ENCODE measurements at places on chromosomes 16 and 17.

GRCh38 chr17:67492251-67492740 is 115.2 kb downstream of the PITPNC1 start:
- DNase-seq = no peak

DNA sequence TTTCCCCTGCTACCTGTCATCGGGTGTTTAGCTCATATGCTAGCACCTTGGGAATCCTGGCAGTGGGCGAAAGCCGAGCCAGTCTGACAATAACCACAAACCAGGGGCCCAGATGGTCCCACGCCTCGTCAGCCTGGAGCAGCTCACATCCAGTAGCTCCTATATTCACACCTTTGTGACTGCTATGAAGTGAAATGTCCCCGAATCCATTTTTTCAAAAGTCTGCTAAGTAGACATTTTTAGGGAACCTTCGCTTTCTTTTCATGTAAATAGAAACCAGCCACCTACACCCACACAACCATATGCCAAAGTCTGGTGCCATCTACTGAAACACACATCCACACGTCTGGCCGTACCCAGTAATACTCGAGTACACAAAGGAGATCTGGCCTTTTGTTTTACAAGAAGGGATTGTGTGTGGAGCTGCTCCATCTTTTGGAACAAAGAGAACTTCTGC is 176.8 kb downstream of the SLC39A11 start:
- no peak for DNase-seq

GRCh38 chr17:50818921-50819657 is 16.3 kb upstream of the WFIKKN2 start:
- no peak for DNase-seq

- DNase-seq = peak; percentile 55
Measured at GRCh38 chr17:36674278-36674650, 72.9 kb downstream of the MRM1 start.

DNA sequence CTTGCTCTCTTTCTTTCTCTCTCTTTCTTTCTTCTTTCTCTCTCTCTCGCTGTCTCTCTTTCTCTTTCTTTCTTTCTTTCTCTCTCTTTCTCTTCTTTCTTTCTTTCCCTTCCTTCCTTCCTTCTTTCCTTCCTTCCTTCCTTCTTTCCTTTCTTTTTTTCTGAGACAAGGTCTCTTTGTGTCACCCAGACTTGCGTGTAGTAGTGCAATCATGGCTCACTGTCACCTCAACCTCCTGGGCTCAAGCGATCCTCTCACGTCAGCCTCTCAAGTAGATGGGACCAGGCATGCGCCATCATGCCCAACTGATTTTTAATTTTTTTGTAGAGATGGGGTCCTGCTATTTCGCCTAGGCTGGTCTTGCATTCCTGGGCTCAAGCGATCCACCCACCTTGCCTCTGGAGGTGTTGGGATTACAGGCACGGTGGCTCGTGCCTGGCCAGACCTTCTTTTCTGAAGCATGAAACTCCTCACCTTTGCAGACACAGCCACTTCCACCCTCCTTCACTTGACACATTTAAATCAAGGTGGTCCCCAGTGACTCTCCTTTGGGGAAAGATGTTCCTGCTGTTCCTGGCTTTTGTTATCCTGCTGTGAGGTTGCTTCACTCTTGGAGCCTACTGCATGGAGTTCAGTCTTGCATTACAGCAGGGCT is 26.8 kb upstream of the NKD1 start:
- no peak for DNase-seq

DNA sequence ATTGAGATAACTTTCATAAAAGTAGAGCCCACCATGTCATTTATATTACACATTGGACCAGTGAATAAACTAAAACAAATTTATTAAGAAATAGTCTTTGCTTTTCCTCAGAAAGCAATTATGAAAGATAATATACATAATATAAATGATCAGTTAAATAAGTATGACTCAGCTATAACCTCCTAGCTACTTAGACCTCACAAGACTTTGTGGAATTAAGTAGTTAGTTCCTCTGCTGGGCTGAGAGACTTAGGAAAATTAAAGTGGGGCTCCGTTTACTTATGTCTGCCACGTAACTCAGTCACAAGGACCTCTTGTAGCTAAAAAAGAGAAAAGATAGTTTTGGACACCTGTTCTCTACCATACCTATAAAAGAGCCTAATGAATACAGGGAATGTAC is 76.9 kb downstream of the MRTFB start:
- no peak for DNase-seq

- no peak for DNase-seq
Measured at GRCh38 chr16:89506113-89506504, 2.1 kb upstream of the SPG7 start.

DNA sequence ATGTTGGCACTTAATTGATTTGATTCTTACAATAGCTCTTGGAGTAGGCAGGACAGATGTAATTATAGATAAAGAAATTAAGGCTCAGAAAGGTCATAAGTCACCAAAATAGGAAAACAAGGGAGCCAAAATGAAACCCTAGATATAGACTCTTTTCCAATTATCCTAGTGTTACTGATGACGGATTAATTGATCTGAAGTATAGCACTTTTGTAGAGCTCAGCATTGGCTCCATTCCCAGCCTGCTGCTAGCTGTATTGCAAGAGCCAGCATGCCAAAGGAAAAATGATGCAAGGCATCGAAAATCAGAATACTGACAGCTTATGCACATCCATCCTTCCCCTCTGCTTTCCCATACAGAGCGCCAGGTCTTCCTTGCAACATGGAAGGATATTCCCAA is 21.6 kb upstream of the RASL10B start:
- DNase-seq = no peak

Measured in activated CD8-positive, alpha-beta memory T cell treated with anti-CD3 and anti-CD28 coated beads, Interleukin-2, amount 50 U/mL, for 48 hours (primary cell).